Bronchus fibroblast of lung (primary cell): ENCODE measurements at places on chromosomes 12 and 14. TPM values are rescaled to one million over a fixed set of nuclear protein-coding genes. Genes with fewer than 3 reads are reported as not detected.

The MMP19 gene
- 12.4 and 12.6 TPM in 2 replicates for total RNA-seq

The P2RX2 gene
- not detected in 2 replicates for total RNA-seq

The ZNF605 gene
- total RNA-seq = 1.5 and 1.9 TPM in 2 replicates

The MON2 gene
- 11.3 and 12.6 TPM in 2 replicates for total RNA-seq

The EPYC gene
- total RNA-seq = 0.67 TPM in 1 of 2 replicates, not detected in the other
